ENCODE measurements at places on chromosomes 2 and 18.
A peak's percentile ranks its signal among the peaks of the same experiment; 100 is the strongest.

- DNase-seq, result no peak
These were observed 376.6 kb downstream of the EIPR1 start for GRCh38 chr2:3000968-3001367.

DNA sequence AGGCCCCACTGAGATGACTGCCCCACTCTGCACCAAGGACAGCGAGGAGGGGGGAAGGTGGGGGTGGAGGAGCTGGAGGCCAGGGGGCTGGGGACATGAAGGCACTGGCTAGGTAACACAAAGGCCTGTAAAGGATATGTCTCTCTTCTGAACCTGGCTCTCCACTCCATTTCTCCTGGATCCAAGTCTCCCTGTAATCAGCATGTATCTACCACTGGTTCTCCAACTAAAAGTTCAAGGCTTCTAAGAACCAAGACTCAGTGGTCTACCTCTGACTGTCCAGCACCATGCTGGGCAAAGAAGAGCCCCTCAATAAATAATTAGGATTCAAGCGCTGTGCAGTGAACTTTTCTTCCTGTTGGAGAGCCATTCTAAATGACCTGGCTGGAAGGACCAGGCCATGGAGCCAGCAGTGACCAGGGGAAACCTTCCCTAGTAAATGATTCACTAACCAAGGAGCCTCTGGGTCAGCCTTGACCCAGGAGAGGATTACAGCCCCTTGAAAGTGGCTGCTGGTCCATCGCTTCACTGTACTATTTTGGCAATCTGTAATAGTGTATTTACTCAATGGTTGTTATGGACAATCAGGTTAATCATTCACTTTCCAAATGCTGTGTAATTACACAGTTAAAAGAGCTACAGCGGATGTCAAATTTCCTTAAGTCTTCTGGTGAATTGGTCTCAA, 73.2 kb downstream of the BCL11A start:
- DNase-seq, result no peak

DNA sequence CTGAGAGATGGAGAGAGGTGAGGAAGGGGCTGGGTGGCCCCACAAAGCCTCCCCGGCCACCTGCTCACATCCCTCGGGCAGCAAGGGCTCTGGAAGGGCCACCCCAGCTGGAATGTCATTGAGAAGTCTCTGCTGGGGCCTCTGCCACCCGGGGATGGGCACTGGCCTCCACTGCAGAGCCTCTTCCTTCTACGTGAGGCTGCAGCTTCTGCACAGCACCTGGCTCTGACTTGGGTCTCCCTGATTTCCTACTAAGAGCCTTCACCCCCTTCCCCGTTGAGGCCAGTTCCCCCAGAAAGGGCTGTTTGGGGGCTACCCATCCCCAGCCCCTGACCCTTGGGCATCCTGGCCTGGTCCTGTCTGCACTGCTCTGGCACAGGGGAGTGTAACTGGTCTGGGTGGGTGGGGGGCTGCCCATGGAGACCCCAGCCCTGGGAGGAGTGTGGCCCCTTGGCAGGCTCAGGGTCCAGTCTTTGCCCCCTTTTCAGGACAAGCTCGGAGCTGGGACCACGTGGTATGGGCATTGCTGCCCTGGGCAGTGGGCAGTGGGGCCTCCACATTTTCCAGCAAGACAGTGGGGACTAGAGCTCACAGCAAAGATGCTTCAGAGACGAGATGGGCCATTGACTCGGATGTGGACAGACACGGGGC, 5.6 kb downstream of the PDCD1 start:
- DNase-seq, result no peak

GRCh38 chr2:54570925-54571694, 115.0 kb downstream of the SPTBN1 start:
- peak; percentile 95 for DNase-seq

DNA sequence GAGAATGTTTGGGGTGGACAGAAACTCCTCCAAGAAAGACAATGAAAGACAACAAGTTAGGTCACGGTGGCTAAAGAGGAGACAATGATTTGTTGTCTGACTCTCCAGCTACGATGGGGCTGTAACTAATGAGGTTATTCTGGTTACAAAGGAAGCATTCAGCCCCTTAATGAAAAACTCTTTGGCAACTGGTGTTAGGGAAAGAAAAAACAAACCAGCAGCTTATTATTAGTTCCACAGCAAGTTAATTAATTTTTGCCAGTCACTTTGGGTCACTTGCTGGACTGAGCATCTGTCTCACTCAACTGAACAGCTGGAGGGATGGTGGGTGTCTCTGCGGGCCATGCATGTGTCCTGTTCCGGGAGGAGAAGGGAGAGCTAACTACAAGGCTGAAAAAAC, 263.7 kb downstream of the ALK start:
- no peak for DNase-seq

DNA sequence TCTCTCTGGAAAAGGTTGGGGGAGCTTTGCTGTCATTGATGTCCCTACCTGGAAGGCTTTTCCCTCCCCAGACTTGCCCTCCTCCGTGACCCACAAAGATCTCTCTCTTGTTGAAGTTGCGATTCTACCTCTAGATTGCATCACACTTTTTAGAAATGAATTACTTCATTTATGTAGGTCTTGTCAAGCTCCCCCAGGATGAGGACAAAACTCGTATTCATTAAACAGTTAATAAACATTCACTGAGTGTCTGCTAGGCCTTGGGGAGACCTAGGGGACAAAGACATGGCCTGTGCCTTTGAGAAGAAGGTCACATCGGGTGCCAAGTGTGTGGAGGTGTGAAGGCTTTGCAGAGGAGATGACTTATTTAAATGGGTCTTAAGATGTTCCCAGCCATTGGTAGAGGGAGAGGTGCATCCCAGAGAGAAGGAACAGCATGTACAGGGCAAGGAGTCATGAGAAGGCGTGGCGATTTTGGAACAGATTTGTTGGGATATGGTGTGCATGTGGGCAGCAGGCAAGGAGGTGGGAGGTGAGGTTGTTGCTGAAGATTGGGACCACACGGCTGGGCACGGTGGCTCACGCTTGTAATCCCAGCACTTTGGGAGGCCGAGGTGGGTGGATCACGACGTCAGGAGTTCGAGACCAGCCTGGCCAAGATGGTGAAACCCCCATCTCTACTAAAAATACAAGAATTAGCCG, 9.8 kb upstream of the YWHAQ start:
- no peak for DNase-seq

DNA sequence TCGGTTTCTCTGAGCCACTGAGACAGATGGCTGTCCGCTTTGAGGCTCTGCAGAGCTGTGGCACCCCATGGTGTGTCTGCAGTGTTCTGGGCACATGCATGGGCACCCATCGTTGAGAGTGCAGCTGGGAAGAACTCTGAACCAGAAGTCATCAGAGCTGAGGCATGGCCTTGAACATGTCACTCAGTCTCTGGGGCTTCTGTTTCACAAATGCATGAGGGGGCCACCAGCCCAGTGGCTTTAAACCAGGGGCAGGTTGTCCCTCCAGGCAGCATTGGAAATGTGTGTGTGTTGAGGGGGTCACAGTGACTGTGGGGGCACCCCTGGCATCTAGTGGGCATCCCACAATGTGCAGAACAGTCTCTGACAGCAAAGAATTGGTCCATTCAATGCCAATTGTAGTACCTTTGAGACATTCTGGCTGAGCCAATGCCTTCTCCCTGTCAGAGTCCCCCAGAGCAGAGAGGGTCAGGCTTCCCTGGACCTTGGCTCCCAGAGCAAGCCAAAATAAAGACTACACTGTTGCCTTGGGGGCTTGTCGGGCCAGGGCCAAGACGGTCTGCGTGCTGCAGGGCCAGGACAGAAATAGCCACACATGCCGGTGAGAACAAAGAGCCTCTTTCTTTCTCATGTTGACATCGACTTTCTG, 9.3 kb upstream of the PSMD1 start:
- DNase-seq, result peak; percentile 39

DNA sequence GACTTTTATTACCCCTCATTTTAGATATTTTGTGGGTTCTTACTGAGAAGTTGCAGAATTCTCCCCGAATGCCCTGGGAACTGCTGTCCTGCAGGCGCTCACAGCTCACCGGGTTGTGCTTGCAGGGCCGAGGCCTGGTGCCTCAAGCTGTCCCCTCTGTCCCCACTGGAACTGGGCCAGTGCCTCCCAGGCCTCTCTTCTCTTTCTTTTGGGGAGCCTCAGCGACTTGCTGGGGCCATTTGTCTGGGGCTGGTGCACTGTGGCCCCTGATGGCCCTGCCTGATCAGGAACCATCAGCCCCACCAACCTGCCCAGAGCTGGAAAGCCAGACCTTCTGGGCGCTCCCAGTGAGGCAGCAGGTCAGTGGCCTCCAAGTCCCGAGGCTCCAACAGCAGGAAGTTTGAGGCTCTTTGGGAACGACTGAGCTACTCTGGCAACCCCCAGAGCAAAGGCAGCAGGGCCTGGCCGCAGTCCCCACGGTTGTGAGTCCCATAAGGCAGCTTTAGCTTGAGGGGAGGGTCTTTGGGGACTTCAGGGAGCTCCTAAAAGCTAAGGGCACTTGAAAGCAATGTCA, 14.7 kb upstream of the NEU4 start:
- DNase-seq, result no peak

DNA sequence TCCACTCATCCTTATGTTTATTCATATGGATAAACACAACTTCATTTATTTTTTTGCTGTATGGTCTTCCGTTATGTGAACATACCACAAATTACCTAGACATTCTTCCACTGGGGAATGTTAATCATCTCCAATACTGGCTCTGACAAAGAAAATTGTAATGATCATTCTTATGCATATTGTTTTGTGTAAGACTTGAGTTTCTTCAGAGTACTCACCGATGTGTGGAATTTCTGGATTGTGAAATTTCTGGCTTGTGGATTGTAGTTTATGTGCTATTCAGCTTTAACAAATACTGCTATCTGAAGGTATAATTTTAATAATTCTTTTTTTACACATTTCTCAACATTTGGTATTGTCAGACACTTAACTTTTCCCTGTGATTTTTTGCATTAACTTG, 212.2 kb upstream of the THUMPD2 start:
- DNase-seq, result peak; percentile 37

- no peak for DNase-seq
These were observed 165.3 kb downstream of the THADA start for GRCh38 chr2:43430489-43430888.

- DNase-seq, result no peak
These were observed 73.1 kb upstream of the BZW1 start for GRCh38 chr2:200738590-200738989.

All from astrocyte of the hippocampus (primary cell).